ENCODE measurements at places on chromosomes 3 and 15.
A peak's percentile ranks its signal among the peaks of the same experiment; 100 is the strongest.

GRCh38 chr3:141795276-141795675 is 32.1 kb downstream of the GRK7 start:
- DNase-seq: no peak

- DNase-seq: no peak
Measured at GRCh38 chr3:99498550-99499234, 139.7 kb upstream of the COL8A1 start.

GRCh38 chr3:189589179-189589569 is 42.0 kb upstream of the TP63 start:
- no peak for DNase-seq

GRCh38 chr3:46536758-46537157 is 29.3 kb downstream of the LRRC2 start:
- no peak for DNase-seq

GRCh38 chr15:45458746-45459403 is 63.7 kb downstream of the SLC30A4 start:
- peak; percentile 75 for DNase-seq

GRCh38 chr3:171390051-171390941 is 69.9 kb downstream of the TNIK start:
- no peak for DNase-seq

- DNase-seq: no peak
Measured at GRCh38 chr3:191358929-191359328, 28.6 kb upstream of the UTS2B start.

- no peak for DNase-seq
Measured at GRCh38 chr3:179991104-179991503, 45.6 kb downstream of the PEX5L start.

- DNase-seq: no peak
Measured at GRCh38 chr15:38647683-38648082, 83.1 kb upstream of the RASGRP1 start.

DNA sequence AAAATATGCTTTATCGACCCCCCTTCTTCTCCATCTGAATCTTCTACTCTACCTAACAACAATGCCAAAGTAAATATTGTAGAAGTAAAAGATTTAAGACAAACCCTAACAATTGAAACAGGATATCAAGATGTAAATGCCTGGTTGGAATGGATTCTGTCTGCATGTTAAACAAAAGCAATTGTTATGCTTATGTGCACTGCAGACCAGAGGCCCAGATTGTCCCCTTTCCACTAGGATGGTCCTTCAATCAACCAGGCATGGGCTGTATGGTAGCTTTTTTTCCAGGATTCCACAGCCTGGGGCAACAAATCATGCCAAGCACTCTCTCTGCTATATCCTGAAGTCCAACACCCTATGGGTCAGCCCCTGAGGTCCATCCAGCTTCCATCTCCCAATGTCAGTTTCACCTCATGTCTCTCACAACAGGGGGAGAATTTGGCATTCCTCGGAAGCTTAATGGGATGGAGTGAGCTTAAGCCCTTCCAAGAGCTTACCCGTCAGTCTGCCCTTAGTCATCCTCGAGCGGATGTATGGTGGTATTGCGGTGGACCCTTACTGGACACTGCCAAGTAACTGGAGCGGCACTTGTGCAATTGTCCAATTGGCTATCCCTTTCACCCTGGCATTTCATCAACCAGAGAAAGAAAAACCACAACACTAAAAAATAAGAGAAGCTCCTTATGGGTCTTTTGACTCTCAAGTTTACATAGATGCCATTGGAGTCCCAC is 36.2 kb downstream of the ZNF589 start:
- no peak for DNase-seq

DNA sequence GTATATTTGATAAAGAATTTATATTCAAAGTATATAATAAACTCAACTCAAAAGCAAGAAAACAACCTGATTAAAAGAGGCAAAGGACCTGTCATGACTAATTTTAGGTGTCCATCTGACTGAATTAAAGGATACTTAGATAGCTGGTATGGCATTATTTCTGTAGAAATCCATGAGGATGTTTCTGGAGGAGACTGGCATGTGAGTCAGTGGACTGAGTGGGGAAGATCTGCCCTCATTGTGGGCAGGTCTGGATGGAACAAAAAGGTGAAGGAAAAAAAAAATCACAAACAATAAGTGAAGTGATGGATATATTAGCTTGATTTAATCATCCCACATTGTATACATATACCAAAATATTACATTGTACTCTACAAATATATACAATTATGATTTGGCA is 16.6 kb downstream of the ANKRD28 start:
- no peak for DNase-seq

DNA sequence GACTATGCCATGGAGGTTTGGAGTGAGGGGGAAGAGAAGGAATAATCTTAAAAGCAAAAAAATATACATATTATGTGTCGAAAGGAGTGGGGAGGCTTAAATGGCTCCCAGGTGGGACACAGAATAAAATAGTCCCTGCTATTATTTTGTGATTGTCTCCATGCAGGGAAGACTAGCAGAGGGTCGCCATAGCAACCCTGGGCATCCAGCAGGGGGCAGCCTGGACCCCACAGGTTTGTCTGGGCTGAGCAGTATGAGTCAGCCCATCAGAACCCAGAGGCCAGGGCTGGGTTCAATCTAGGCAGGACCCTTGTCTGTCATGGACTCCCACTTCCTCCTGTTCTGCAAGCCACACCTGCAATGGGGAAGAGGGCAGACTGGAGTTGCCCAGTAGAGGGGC is 17.6 kb upstream of the LINGO1 start:
- no peak for DNase-seq

GRCh38 chr15:91128016-91128415 is 28.0 kb downstream of the SV2B start:
- DNase-seq: no peak

DNA sequence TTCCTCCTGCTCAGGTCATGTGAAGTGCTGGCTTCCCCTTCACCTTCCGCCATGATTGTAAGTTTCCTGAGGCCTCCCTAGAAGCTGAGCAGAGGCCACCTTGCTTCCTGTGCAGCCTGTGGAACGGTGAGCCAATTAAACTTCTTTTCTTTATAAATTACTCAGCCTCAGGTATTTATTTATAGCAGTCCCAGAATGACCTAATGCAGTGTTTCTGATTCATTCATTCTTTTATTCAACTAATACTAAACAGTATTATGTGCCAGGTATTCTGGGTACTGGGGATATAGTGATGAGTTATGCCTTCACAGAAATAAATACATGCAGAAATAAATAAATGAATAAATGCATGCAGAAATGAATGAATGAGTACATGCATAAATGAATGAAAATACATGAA is 41.9 kb downstream of the EDEM1 start:
- no peak for DNase-seq

DNA sequence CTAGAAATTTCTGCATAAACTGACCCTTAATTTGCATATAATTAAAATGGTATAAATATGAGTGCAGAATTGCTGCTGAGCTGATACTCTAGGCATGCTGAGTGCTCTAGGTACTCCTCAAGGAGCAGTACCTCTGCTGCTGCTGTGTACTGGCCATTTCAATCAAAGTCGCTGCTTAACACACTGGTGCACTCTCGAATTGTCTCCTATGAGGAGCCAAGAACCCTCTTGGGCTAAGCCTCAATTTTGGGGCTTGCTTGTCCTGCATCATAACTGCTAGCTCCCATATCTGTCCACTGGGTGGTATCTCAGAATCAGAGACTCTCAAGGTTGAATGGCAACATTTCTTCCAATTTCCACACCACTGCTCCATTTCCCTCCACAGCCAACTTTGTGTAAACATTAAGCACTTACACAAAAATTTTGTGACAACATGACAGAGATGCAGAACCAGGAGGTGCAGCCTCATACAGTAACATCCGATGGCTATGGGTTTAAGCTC is 82.5 kb downstream of the XXYLT1 start:
- no peak for DNase-seq

GRCh38 chr3:24341668-24342067 is 153.0 kb downstream of the THRB start:
- no peak for DNase-seq

DNA sequence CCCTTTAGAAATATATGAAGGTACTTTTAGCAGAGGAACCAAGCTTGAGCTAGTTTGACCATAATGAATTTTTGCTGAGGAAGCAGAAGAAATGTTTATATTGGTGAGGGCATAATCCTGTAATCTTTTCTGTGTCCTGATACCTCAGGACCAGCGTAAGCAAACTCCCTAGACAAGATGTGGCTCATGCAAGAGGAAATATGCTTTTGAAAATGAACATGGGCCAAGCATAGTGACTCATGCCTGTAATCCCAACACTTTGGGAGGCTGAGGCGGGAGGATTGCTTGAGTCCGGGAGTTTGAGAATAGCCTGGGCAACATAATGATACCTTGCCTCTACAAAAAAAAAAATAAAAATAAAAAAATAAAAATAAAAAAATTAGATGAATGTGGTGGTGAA is 78.5 kb downstream of the PPARG start:
- DNase-seq: no peak

GRCh38 chr15:74037171-74038117 is 42.9 kb downstream of the PML start:
- no peak for DNase-seq

- DNase-seq: no peak
Measured at GRCh38 chr3:119817071-119817470, 35.2 kb downstream of the NR1I2 start.

- no peak for DNase-seq
Measured at GRCh38 chr3:38650248-38650951, 913 bp upstream of the SCN5A start.

DNA sequence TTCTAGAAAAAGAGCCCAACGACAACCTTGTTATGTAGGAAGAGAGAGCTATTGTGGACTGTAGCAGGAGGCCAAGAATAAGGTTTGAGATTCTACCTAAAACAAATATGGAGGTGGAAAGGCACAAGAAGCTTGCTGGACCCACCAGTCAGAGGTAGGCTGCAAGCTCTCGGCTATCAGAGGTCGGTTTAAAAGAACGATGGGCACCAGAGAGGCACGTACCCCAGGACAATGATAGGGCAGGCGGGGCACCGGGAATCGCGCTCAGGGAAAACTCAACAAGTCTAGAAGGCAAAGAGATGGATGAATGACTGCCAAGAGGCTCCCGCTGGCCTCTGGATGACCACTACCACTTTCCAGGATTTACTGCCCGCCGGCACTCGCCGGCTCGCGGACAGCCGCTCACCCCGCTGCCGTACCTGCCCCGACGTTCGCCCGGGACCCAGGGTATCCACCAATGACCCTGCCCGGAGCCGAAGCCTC is 1.1 kb downstream of the HDGFL3 start:
- no peak for DNase-seq

DNA sequence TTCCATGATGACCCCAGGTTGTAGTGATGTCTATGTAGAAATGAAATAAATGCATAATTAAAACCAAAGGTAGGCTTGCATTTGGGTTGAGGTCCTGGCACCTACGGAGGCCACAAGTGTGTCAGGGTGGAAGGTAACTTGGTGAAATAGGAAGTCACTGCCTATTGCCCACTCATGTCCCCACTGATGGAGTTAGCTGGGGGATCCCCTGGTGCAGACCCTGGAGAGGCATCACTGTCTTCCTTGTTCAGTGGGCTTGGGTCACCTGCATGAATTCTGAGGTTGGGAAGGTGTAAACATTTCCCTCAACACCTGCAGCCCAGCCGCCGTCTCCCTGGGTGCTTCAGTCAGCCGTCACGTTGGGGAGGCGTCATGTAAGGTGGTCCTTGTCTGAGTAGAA is 97.1 kb downstream of the APBA2 start:
- no peak for DNase-seq

GRCh38 chr3:178436773-178437172 is 99.5 kb upstream of the KCNMB2 start:
- DNase-seq: no peak

- no peak for DNase-seq
Measured at GRCh38 chr3:177050501-177051237, 146.6 kb downstream of the TBL1XR1 start.

DNA sequence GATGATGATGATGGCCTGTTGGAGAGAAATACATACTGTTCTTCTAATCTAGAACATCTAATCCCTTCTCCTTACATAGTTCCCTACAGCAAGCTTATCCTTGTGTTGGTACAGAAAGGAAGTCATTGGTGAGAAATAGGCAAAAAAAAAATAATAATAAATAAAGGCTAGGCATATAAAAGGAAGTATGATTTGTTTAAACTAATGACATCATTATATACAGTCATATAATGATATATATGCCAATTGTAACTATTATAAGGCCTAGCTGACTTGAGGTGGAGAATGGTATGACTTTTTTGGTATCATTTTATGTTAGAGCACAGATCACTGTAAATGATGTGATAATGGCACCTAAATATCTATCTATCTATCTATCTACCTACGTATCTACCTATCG is 142.4 kb downstream of the DUT start:
- DNase-seq: no peak

GRCh38 chr3:129316248-129317013 is 37.8 kb downstream of the HMCES start:
- peak; percentile 86 for DNase-seq

GRCh38 chr15:91530956-91531582 is 322.4 kb upstream of the SLCO3A1 start:
- no peak for DNase-seq

- DNase-seq: no peak
Measured at GRCh38 chr3:119695480-119695879, 7.3 kb upstream of the CFAP91 start.

GRCh38 chr15:48984811-48985352 is 21.2 kb upstream of the SHC4 start:
- DNase-seq: no peak

- no peak for DNase-seq
Measured at GRCh38 chr3:186109897-186110803, 1.3 kb upstream of the ETV5 start.

GRCh38 chr15:66212563-66212921 is 41.0 kb downstream of the MEGF11 start:
- DNase-seq: no peak

GRCh38 chr3:71376503-71376902 is 207.0 kb downstream of the FOXP1 start:
- no peak for DNase-seq

GRCh38 chr3:180974286-180974685 is 15.2 kb downstream of the DNAJC19 start:
- DNase-seq: no peak

- DNase-seq: no peak
Measured at GRCh38 chr3:7439101-7439680, 578.3 kb downstream of the GRM7 start.

- no peak for DNase-seq
Measured at GRCh38 chr3:29552051-29552450, 271.2 kb downstream of the RBMS3 start.

DNA sequence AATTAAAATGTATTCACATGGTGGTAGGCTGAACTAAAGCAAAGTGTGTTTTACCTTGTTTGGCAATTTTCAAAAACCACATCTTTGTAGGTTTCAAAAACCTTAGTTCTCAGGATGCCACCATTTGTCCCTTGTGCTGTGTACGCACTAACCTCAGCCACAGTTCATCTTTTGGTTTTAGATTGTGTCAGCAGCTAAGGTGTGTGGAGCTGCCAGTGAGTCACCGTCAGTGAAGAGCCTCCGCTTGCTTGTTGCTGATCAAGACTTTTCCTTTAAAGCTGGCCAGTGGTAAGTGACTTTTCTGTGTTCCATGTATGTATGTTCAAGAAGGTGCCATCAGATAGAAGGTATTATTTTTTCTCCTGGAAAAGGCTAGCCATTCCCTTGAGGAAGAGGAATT is 21.1 kb downstream of the OXNAD1 start:
- DNase-seq: peak; percentile 58
